ENCODE measurements at places on chromosomes 4 and X. TPM values are rescaled to one million over a fixed set of nuclear protein-coding genes. Genes with fewer than 3 reads are reported as not detected.

RAB9B gene
- total RNA-seq, result 0.25 TPM

PALLD gene
- 85.3 TPM for total RNA-seq

SEPTIN6 gene
- 19.2 TPM for total RNA-seq

FAM193A gene
- 21.9 TPM for total RNA-seq

All from HFFc6 (cell line).